ENCODE measurements at places on chromosomes 7 and 10.

DNA sequence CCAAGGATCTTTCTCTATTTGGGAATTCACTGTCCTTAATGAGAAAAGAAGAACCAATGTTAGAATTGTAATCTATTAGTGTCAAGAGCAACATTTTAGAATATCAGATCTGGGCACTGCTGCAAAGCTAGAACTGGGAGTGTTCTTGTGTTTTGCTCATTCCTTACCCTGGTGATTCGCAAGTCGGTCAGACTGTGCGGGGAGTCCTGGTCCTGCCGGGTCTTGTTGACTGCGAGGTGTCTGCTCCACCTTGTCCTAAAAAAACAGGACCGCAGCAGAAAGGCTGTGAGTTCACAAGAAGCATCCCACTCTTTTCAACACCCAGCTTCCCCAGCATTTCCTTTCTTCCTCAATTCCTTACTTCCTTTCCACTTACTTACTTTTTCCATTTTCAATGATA, 79.0 kb downstream of the GRB10 start:
- DNase-seq, result no peak

- DNase-seq, result no peak
Observed at GRCh38 chr10:63901881-63902280, 380.7 kb downstream of the REEP3 start.

DNA sequence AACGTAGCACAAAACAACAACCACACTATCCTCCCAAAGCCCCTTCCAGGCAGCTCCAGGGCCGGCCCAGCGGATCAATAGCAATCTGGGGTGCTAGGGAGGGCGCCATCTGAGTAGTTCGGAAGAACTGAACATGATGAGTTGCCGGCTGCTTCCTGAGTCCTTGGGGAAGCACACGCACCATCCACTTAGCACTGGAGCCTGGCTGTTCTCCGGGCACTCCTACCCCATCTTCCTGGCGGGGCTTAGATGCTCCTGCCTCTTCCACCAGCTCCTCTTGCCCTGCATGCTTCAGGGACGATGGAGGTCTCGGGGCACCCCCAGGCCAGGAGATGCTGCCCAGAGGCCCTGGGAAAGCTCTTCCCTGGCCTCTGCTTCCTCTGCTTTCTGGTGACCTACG, at the start of gene KCNK18:
Gene KCNK18 (plus strand): TSS at position 301 of the 400 bp plus-strand sequence. CDS start 0 bp downstream, at position 301.
- DNase-seq, result no peak

DNA sequence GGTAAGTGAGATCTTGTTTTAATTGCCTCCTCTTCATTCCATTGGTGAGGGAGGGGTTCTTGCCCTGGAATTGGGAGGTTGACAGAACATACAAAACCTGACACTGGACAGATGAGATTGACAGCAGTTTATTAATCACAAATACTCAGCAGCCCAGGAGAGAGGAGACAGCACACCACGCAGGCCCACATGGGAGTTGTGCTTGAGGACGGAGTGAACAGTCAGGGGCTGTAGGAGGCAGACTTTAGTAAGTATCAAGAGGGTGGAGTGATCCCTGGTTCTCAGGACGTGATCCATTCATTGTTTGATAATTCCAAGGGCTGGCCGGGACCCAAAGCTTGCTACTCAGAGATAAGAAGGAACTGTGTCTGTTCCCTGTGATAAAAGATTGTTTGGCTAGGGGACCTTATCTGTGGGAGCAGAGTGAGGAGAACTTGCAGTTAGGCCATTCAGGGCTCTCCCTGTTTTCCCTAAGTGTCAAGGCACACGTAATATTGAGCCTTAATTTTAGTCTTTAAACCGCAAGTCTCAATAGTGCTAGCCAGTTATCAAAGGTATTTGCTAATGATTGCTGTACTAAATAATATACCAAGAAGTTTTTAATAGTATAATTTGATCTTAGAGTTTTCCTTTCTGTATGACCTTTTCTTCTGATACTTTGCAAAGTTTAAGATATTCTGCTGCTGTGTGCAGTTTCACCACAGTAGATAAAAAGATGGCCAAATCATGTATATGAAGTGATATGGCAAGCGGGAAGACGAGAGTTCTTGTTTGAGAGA, 14.5 kb downstream of the CAPZA2 start:
- DNase-seq, result no peak

DNA sequence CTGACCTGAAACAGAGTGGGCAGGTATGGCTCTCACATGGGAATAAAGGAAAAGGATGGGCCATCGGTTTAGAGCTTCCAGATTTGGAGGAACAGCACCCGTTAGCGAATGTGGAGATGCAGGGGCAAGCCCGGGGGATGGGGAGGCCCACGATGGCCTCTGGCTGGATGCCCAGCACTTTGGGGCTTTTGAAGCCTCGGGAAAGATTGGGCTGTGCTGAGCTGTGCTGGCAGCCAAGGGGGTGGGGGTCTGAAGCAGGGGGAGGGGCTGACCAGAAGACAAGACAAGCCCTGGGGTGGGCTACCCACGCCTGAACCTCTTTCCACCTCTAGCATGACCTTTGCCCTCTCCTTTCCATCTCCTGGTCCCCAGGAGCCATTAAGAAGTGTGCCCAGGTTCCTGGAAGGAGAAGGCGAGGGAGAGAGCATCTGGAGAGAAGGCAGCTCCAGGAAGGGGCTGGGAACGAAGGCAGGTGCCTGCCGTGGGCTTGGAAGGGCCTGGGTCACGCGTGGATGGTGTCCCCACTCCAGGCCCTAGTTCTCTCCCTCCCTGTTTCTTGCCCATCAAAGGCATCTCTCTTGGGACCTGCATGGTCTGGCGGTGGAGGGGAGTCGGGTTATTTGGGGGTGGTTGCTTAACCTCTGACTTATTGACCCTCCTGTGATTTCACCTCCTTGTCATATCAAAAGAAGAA, 39.7 kb downstream of the JAKMIP3 start:
- no peak for DNase-seq

DNA sequence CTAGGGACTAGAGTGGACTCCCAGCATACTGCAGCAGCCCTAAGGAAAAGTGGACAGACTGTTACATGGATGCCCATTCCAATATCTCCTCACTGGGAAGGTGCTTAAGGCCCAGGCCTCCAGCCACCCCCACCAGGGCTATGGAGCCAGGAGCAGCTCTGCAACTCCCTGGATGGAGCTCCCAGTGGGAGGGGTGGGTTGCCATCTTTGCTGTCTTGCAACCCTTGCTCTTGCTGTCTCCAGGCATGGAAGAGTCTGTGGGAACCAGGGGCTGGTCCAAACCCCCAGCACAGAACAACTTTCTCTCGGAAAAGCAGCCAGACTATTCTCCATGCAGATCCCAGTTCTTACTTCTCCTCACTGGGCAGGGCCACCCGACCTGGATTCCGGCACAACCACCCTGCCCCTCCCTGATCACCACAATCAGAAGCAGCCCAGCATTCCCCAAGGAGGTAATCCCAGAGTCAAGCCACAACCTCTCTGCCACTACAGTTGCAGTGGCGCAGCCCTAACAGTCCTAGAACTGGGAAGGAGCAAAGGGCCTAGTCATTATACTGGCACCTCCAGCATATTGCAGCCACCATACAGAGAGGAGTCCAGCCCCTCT, 41.8 kb upstream of the ZNF488 start:
- DNase-seq, result no peak

DNA sequence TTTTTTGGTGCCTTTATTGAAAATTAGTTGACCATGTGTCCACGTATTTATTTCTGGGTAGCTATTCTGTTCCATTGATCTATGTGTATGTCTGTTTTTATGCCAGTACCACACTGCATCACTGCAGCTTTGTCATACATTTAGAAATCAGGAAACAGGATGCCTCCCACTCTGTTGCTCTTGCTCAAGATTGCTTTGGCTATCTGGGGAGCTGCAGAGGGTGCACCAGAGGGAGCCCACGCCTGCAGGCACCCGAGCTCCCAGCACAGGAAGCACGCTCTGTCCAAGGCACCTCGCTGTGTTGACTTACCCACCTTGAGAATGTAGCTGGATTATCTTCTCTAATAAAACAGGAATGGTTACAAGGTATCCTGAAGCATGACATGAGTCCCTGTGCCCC, 301.7 kb downstream of the TCERG1L start:
- DNase-seq, result no peak

DNA sequence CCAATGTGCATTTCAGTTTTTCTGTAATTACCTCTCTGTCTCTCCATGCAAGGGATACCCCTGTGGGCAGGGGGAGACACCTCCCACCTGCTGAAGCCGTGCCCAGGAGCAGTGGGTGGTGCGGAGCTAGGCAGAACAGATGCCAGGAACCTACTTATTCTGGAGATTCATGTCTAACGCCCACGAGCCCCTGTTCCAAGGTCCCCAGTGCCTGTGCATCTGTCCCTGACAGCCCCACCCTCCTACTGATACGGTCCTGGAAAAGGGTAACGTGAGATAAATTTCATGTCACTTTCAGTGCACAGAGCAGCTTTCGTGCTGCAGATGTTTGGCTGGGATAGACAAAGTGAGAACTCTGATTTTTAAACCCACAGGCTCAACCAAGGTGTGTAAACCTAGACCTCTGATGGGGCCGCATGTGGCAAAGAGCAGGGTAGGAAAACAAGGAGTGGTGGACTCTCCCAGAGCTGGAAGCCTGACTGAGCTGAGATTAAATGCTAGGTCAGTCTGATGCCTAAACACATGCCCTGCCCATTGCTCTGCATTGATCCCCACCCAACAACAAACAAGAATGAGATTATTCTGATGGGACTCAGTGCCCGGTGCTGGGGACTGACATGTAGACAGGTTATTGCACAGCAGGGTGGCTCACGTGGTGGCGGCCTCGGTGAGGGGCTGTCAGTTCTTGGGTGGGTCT, 123.6 kb upstream of the GDF10 start:
- no peak for DNase-seq

DNA sequence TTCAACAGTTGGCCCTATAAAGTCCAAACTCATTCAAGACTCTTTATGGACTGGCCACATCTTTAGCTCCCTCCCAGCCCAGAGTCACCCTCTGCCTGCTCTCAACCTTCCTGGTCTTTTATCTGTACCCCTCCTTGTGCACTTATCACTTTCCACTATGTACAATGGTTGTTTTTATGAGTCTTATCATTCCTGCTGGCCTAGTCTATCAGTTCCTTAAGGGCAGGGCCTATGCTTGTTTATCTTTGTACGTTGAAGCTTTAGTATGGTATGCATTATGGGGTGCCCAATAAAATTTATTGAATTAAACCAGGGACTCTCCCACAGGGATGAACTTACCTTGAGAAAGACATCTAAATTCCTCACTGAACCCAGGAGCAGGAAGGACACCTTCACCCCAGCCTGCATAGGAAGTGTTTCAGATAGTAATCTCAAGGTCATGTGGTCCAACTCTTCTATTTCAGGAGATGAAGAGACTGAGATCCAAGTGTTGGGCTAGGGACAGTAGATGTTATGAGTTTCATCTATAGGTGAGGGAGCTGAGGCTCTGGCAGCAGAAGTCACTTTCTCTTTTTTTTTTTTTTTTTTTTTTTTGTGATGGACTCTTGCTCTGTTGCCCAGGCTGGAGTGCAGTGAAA, 13.3 kb upstream of the PDCD4 start:
- DNase-seq, result no peak

- no peak for DNase-seq
Observed at GRCh38 chr10:49318755-49319154, 19.8 kb downstream of the C10orf71 start.
